Activated naive CD4-positive, alpha-beta T cell treated with anti-CD3 and anti-CD28 coated beads, Interleukin-2, amount 50 U/mL, for 16 hours (primary cell): ENCODE measurements at places on chromosomes 11 and 22.

GRCh38 chr22:19987394-19988306 is 29.0 kb downstream of the ARVCF start:
- DNase-seq: no peak

DNA sequence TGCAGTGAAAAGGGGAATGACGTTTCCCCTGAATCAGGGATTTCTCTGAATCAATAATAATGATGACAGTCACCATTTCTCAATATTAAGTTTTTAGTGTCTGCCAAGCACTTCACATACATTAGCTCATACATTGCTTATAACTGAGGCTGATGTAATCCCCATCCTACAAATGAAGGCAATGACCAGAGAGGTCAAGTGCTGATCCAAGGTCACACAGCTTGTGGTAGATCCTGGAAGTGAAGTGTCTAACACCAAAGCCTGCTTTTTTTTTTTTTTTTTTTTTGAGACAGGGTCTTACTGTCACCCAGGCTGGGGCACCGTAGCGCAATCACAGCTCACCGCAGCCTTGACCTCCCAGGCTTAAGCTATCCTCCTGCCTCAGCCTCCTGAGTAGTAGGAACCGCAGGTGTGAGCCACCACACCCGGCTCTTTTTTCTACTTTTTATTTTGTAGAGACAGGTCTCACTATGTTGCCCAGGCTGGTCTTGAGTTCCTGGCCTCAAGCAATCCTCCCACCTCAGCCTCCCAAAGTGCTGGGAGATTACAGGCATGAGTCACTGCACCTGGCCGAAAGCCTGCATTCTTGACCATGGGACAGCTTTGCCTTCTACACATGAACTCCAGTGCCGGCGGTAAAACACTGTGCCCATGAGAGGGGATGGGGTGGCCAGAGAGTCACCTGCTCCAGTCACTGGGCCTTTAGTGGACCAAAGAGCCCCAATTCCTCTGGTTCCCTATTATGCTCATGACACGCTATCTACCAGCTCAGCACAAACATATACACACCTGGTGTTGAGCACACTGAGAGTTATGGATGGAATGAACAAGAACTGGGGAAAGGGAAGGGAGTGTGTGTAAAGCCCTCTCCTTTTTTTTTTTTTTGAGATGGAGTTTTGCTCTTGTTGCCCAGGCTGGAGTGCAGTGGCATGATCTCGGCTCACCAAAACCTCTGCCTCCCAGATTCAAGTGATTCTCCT is 17.4 kb downstream of the ARHGAP1 start:
- no peak for DNase-seq

DNA sequence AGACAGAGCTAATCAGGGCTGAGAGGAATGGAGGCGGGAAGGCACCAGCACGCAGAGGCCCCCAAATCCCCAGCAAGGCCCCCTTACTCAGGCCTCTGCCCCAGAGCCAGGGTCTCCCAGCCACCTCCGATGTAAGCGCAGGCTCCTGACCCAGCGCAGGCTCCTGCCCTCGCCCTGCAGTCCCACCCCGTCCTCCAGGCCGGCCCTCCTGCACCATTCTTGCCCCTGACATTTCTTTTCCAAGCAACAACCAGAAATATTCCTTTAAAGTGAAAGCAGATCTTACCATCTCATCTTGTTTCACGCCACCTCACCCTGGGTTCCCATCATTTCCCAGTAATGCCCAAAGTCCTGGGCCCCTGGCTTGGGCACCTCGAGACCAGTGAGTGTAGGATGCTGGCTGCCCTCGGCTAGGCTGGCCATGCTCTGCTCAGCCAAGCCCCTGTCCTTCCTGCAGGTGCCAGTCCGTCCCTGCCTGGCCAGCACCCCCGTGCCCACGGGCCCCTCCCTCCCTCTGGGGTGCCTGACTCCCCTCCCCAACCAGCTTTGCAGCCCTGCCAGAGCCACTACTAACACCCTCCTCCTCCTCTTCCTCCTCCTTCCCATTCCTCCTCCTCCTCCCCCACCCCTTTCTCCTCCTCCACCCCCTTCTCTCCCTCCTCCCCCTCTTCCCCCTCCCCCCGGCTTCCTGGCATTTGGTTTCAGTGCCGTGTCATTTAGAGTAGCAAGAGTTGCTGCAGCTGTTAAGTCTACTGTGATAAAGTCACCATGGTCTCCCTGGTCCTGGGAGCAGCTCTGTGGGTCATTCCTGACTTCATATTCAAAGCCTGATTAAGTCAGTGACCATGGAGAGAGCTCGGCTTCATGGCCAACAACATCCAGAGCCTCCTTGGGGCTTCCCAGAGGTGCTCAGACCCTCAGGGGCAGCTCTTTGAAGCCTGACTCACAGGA is 78.7 kb downstream of the PIWIL3 start:
- DNase-seq: no peak

GRCh38 chr22:27201741-27202140 is 544.4 kb downstream of the MIAT start:
- DNase-seq: no peak

GRCh38 chr22:35154937-35155387 is 89.0 kb downstream of the ISX start:
- DNase-seq: no peak

DNA sequence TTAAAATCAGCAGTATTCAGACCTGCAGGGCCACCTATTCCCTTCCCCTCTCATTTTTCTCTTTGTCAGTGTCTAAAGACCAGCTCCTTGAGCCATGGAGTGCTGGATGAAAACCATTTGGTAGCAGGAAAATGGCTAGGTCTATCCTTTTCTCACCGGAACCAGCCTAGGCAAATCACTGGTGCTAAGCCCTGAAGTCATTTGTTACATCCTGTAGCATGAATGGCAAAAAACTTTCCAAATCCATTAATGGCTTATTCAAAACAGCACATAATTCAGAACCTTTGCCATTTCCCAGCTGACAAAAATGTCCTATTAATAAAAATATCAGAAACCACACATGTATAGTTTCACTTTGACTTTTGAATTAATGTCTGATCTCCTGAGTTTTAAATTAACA is 209.5 kb upstream of the E2F8 start:
- no peak for DNase-seq

- DNase-seq: no peak
Observed at GRCh38 chr11:16157327-16157726, 199.0 kb downstream of the SOX6 start.

DNA sequence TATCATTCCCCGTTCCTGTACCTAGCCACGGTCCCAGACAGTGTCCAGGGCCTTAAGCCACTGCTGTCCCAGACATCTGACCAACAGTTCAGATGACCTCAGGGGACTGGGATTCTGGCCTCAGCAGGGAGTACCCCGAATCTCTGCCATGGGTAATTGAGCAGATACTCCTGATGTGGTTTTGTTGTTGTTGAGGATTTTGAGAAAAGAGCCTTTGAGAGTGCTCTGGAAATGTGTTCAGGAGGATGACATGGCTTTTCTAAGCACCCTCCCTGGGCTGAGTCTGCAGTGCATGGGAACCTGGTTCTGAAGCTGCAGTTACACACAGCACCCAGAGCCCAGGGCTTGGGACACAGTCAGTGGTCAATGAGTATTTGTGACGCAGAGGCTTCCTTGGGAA is 30.4 kb downstream of the ADAMTS15 start:
- DNase-seq: no peak

DNA sequence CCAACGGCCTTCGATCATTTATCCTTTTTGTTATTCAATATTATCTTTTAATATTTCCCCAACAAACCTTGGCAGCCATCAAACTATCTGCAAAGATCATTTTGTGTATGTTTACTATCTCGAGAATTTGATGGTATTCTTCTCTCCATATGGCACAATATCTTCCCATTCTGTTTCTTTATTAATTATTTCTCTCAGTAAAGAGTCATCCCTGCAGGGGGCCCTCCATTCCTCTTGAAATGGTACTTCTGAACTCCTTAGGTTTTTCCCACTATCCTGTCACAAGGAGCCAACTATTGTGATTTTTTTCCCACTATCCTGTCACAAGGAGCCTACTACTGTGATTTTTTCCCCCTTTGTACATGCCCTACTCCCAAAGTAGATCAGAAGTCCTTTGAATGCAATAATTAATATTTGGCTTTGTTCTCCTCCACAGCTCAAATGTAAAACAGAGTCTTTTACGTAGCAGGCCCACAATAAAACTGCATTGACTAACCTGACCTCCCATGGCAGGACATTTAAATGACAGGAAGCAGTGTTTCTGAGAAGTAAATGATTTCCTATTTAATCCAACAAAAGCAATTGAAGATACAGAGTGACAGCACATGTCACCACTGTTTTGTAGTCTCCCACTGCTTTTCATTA is 43.3 kb downstream of the PDGFD start:
- DNase-seq: no peak

DNA sequence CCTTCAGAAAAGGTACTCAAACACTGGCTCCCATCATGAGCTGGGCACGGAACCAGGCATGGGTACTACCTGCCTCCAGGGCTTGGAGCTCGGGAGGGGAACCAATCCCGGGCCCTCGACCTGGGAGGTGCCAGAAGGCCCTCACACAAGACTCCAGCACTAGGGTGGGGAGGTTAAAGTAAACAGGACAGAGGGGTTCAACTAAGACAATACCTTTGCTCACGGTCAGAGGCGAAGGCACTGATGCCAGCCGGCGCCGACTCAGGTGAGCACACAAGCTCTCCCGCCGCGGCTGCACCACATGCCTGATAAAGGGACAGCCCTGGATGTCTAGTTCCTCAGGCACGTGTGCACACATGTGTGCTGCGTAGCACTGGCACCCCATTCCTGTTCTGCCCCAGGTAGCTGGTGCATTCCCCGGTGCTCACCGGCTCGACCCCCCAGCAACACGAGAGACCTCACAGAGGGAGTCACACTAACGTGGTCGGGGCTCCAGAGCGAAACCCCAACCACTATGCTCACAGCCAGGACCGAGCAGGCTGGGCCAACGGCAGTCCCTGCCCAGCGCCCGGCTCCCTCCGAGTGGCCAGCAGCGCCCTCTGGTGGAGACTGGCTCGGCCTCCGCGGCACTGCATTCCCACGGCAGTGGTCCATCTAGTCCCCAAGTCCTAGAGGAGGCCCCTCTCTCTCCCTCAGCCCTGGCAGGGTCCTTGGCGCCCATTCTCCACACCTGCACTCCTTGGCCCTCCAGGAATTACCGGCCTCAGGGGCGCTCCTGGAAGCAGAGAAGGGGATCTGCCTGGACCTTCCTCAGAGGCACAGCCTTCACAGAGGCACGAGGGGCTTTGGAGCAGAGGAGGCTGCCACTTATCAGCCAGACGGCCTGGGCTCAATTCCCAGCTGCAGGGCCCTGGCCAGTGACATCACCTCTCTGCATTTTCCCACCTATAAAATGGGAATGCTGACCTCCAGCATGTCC is 28.8 kb upstream of the MOB2 start:
- DNase-seq: peak; percentile 76

DNA sequence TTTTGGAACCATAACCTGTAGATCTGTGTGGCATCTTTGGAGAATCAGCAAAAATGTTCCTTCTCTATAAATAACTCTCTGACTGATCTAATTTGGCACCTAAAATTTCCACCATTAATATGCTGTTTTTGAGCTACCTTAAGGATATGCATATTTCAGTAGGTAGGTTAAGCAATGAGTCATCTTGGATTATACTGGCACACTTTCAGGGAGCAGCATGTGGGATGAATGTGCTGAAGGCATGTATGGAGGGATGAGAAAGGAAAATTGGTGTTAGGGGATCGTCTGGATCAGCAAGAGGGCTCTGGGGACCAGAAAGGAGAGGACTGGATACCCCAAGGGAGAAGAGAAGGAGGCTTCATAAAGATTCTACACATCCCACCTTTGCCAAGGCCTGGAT is 44.6 kb upstream of the ELF5 start:
- no peak for DNase-seq

DNA sequence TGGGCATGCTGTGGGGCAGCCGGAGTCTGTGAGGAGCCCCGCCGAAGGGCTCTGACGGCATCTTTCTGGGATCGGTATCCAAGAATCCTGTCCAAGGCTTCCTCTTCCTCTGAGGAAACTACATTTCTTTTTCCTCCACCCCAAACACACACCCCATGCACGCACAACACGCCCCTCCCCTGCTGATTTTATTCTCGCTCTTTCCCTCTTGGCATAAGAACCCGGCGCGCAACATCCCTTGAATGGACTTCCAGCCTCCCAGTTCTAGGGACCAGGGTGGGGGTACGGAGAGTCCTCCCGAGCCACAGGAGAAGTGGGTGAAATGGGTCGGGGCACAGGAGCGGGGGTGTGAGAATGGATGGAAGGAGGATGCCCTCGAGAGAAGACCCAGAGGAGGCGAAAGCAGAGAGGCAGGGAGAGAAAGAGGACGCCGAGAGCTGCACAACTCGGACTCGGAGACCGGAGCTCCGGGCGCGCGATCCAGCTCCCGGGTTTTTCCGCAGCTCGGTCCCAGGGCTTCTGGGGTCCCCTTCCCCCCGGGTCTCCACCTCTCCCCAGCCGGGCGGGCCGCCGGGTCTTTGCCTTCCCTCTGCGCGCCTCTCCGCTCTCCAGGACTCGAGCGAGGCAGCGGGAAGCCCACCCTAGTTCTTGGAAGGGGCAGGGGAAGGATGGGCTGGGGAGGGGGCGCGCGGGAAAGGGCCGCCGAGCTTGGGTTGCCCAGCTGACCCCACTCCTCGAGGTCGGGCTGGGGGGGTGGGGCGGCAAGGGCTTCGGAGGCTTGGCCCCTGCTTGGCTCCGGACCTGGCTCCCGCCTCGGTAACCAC is 1.5 kb upstream of the LARGE1 start:
- peak; percentile 31 for DNase-seq

DNA sequence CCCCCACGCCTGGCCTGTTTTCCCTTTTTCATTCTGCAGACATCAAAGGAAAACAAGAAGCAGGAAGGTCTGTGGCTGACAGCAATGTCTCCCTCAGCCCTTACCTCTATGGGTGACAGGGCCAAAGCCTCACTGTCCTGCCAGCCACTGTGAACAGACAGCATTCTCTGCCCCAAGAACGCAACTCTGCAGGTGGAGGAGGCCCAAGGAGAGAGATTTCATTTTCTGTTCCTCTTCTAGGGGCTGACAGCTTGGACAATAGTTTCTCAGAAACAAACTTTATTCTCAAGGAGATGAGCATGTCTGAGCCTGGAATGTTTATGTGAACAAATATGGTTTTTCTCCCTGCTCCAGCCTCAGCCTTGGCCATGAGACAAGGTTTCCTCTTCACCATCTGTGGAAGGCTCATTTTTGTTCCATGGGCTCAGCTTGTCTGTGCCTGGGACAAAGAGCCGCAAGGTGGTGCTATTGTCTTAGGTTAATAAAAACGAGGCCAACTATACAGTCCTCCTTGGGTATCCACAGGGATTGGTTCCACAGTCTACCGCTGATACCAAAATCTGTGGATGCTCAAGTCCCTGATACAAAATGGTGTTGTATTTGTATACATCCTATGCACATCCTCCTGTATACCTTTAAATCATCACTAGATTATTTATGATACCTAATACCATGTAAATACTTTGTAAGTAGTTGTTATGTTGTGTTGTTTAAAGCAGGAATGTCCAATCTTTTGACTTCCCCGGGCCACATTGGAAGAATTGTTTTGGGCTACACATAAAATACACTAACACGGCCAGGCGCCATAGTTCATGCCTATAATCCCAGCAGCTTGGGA is 5.8 kb downstream of the PIWIL3 start:
- DNase-seq: peak; percentile 21
